ENCODE measurements at places on chromosomes 12 and 14.

DNA sequence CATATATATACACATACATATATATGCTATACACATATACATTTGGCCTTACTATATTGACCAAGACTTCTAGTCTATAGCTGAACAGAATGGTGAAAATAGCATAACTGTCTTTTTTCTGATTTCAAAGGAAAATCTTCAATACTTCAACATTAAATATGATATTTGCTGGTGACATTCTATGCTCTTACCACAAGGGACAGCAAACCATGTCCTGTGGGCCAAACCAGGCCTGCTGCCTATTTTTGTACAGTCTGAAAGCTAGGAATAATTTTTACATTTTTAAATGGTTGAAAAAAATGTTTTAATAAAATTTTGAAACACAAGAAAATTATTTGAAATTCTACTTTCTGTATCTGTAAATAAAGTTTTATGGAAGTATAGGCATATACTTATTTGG, 63.6 kb downstream of the EML5 start:
- DNase-seq: no peak

DNA sequence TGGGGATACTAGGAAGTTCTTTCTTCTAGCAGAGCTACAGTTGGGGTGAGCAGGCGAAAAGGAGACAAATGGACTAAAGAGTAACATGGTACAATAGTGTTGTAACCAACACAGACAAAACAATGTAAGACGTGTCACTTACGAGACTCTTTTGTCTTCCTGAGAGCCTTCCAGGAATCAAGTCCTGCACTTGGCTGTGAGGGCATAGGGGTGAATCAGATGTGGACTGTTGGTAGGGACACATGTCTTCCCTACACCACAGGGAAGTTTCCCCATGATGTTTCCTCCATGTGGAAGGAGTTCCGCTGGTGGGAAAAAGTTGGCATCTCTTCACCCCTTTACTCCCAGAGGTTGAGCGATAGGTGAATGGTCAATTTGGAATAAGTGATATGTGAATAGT, 364.7 kb downstream of the NUAK1 start:
- no peak for DNase-seq

DNA sequence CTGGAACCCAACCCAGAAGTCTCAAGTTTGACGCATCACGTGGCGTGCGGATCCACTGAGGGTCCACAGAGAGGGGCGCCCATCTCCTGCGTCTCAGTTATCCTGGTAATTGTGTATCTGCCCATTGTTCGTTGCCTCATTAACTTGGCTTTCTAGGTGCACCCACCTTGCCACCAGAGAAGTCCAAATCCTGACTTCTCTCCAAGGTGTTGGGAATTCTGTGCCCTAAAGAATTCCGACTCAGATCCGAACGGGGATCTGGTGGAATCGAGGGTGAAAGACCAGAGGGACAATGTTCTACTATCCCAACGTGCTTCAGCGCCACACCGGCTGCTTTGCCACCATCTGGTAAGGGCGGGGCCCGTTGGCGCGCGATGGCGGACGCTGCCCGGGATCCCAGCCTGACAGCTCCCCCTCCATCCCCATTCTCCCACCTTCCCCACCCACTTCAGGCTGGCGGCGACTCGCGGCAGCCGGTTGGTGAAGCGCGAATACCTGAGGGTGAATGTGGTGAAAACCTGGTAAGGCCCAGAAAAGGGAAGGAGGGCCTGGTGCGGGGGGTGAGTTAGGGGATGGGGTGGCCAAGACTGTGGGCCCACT, 481 bp downstream of the REC8 start:
- no peak for DNase-seq

GRCh38 chr12:16174282-16174681, 103.2 kb downstream of the SLC15A5 start:
- no peak for DNase-seq

DNA sequence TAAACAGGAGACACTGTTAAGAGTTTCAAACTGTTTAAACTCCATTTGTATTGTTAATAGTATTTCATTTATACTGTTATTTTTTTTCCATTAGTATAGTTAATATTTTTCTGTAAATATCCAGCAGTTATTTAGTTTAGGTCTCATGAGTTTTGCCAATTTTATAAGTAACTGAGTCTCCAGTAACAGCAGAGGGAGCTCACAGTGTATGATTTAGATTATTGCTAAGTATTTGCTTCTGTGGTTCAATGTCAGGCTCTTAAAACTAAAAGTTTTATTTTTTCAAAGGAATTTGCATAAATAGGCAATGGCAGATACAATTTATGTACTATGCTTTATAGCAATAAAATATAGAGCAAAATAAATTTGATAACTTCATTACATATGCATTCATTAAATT, 209.7 kb downstream of the ATXN7L3B start:
- DNase-seq: no peak

GRCh38 chr14:22721213-22721612, 45.3 kb upstream of the OXA1L start:
- no peak for DNase-seq

GRCh38 chr12:77062846-77063461, 2.4 kb downstream of the E2F7 start:
- no peak for DNase-seq

- DNase-seq: no peak
These were observed 29.6 kb downstream of the KCTD10 start for GRCh38 chr12:109447482-109447881.

- no peak for DNase-seq
These were observed 100.8 kb downstream of the GAS2L3 start for GRCh38 chr12:100674036-100674888.

GRCh38 chr12:92275443-92276154, 130.0 kb upstream of the BTG1 start:
- no peak for DNase-seq

GRCh38 chr14:101916816-101917412, 47.5 kb upstream of the DYNC1H1 start:
- no peak for DNase-seq

GRCh38 chr12:27462151-27462694, 15.7 kb downstream of the SMCO2 start:
- DNase-seq: peak; percentile 13

- DNase-seq: no peak
These were observed 361.1 kb upstream of the DDHD1 start for GRCh38 chr14:53514197-53514596.

GRCh38 chr14:32413967-32414640, 85.0 kb downstream of the AKAP6 start:
- no peak for DNase-seq

- no peak for DNase-seq
These were observed 134.8 kb downstream of the FOXN3 start for GRCh38 chr14:89282191-89282590.

DNA sequence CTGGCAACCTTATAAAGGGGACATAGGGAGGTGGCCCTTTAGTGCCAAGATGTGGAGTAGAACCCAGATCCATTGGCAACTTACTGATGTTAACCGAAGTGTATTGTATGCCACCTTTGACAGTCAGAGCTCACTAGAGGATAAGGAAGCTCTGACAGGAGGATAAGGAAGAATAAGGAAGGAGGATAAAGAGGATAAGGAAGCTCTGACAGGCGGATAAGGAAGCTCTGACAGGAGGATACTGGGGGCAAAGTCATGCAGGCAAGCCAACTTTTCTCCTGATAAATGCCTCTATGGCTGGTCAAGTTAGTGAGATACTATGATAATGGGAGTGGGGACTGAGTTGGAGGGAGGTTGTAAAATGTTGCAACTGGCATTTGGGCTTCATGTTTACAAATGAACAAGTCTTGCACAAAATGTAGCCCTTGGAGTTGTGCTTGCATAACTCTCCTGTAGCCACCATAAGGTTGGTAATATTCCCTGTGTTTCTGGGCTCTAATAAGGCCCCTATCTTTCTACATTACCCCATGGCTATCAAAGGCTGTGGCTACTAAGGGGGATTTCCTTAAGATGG, 17.7 kb upstream of the DHRS2 start:
- no peak for DNase-seq

- no peak for DNase-seq
These were observed 19.0 kb upstream of the C14orf180 start for GRCh38 chr14:104560586-104560945.

- peak; percentile 57 for DNase-seq
These were observed 3.2 kb upstream of the KRT7 start for GRCh38 chr12:52229836-52230343.
